T-cell (primary cell): ENCODE measurements at places on chromosomes 7 and 10. TPM values are rescaled to one million over a fixed set of nuclear protein-coding genes. Genes with fewer than 3 reads are reported as not detected.

The WEE2 gene
- total RNA-seq, result not detected

The CALN1 gene
- 0.05 TPM for total RNA-seq

The EIF5AL1 gene
- not detected for total RNA-seq

The NANOS1 gene
- total RNA-seq, result 0.43 TPM

The DYNC1I1 gene
- not detected for total RNA-seq

DNA sequence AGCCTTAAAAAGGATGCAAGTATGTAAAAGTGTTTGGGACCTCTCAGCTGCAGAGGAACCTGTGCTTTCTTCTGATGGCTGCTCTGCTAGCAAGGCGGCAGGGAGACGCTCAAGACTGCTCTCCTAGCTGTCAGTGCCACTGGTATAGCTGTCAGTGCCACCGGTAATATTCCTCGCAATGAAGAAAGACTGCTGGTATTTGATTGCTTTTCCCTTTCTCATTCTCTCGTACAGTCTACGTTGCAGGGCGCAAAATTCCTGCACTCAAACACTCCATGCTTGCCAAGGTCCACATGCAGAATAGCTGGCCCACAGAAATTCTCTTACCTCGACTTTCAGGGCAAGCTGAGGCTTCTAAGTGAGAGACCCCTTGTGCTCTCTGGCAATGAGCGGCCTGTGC, 432.6 kb upstream of the KLF6 start:
- DNase-seq, result no peak

DNA sequence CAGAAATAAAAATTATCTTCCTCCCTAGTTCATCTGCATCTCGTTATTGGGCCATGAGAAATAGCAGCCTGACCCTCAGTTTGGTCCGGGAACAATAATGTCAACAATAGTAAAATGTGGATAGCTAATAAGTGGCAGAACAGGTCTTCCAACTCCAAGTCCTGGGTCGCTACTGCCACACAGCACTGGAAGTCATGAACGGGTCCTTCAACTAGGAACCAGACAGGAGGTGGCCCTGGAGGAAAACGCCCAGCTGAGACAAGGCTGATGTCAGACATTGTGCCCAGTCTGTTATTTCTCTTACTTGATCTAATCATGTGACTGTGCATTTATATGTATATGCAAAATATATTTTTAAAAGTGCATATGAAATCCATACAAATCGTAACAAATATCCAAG, 51.8 kb downstream of the PYROXD2 start:
- DNase-seq, result no peak

- no peak for DNase-seq
Observed at GRCh38 chr10:118581340-118581739, 14.1 kb downstream of the PRLHR start.

- DNase-seq, result no peak
Observed at GRCh38 chr10:121696854-121697253, 98.6 kb upstream of the FGFR2 start.

DNA sequence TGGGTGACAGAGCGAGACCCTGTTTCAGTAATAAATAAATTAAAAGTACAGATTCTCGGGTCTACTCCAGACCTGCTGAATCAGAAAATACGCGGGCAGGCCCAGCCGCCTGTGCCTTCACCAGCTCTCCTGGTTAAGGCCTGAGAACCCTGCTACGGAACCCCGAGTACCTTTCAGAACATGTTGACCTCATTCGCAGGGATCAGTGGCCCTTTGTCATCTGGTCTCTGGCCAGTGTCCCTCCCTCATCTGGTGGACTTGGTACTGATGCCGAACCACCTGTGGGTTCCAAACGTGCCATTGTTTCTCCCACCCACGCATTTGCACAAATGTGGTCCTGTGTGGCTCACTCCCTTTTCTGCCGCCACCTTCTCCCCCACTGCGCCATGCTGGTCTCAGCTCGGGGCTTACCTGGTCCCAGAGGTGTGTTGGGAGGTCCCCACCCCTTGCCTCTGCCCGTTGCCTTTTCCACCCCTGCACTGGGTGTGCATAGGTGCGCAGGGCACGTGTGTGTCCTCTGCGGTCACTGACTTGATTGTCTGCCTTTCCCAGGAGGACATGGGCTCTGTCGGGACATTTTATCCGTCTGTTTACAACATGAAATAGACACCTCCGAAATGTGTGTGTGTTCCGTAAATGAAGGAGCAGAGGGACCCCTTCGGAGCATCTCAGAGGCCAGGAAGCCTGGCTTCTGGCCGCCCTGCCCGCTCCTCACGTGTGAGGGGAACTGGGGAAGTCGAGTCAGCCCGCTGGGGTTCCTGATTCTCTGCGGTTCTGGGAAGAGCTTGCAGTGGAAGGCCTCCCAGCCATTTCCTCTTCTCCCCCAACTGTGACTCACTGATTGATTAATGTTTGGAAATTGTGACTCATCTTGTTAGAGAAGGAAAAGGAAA, 135.2 kb downstream of the CUX1 start:
- DNase-seq, result no peak

DNA sequence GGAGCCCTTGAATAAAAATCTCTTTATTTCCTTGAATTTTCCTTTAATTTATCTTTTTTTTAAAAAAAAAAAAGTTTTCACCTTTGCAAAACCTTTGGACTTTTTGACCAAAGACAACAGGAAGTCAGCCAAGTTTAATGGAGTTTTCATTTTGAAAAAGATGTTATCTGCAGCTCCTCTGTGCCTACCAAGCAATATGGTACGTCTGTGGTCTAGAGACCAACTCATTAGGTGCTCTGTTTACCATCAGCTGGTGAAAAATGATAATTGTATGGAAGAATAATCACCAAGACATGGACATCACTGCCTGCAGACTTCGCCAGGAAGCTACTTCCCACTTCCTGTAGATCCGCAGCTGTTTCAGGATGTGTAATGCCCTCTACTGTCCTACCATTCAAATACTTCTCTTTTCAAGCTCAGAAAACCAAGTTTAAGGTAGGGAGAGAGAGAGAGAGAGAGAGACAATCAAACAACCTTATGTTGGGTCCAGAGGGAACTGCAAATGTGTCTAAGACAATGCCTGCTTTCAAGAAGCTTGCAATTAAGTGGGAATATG, 18.7 kb downstream of the PLXNA4 start:
- no peak for DNase-seq

DNA sequence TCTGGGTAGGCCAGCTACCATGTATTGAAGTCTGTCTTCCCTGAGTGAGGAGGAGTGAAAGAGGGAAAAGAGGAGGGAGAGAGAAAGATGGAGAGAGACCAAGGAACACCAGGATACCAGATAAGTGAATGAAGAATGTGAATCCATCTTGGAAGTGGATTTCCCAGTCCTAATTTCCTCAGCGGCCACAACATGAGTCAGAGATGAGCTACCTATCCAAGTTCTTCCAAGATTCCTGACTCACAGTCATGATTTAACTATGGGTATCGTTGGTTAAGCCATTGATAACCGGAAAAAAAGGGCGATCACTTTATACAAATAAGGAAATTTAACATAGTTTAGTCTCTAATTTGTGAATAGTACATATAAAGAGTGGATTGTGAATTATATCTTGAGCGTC, 561.8 kb downstream of the ATRNL1 start:
- no peak for DNase-seq

- DNase-seq, result no peak
Observed at GRCh38 chr7:6198689-6199595, 73.5 kb downstream of the CYTH3 start.

DNA sequence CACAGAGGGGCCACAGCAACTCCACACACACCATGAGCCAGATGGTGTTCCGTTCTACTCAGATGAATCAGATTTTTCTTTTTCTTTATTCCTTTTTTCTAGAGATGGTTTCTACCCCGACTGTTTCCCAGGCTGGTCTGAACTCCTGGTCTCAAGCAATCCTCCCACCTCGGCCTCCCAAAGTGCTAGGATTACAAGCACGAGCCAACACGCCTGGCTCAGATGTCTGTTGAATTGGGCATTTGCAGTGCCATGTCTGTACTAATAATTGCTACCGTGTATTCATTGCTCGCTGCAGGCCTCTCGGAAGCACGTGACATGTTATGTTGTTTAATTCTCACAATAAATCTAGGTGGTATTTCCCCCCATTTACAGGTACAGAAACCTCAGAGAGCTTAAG, 67.2 kb downstream of the RABGEF1 start:
- no peak for DNase-seq

GRCh38 chr7:77426521-77427051, 10.4 kb upstream of the GSAP start:
- DNase-seq, result no peak

- DNase-seq, result no peak
Observed at GRCh38 chr10:77641788-77642397, 4.3 kb upstream of the KCNMA1 start.

GRCh38 chr10:85152911-85153310, 824.5 kb downstream of the CCSER2 start:
- no peak for DNase-seq

DNA sequence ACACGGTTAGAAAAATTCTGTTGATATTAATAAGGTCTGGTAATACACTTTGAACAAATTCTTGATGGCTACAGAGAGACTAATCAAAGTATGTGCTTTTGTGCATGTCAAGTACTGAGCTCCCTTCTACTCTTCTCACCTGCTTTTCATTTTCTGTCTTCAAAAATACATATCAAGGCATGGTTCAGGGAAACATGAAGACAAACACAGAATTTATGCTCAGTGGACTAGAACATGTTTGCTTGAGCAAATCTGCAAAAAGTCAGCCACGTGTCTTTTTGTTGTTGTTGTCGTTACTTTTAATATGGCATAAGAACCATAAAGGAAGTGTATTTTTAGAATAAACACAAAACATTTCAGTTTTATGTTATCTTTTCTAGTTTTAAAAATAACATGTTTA, 21.9 kb downstream of the CDK13 start:
- no peak for DNase-seq

- no peak for DNase-seq
Observed at GRCh38 chr10:57823398-57823797, 444.3 kb downstream of the IPMK start.

- DNase-seq, result no peak
Observed at GRCh38 chr10:94038024-94038423, 44.3 kb downstream of the PLCE1 start.

GRCh38 chr10:70068925-70069324, 16.3 kb downstream of the MACROH2A2 start:
- no peak for DNase-seq

DNA sequence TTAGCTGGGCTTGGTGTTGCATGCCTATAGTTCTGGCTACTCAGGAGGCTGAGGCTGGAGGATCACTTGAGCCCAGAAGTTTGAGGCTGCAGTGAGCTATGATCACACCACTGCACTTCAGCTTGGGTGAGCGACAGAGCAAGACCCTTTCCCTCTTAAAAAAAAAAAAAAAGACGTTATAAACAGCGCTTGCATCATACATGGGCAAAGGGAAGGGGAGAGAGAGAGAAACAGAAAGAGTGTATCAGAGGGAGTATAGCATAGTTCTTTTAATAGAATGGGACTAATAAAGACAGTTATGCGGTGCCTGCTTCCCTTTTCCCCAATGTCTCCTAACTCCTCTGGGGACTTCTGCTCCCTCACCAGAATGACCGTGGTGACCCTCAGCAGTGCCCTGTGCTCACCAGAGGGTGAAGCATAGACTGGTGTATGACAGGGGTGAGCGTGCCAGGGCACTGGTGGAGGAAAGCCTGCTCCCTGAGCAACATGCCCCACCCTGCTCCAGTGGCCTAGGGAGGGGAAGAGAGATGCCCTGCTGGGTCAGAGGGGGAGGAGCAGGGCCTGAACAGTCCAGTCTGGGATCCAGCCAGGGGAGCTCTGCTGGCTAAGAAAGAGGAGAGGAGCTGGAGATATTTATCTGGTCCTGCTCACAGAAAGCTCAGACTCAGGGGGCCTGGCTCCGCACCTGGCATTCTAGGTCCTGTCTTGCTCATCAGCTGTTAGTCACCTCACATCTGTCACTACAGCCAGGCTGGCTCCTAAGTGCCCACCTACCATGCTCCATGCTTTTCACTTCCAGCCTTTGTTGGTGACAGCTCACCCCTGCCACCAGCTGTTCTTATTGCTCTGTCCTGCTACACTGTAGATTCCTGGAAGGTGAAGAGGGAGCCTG, 2.2 kb downstream of the PDZD7 start:
- no peak for DNase-seq

GRCh38 chr7:67105377-67105776, 108.7 kb downstream of the TYW1 start:
- DNase-seq, result no peak

DNA sequence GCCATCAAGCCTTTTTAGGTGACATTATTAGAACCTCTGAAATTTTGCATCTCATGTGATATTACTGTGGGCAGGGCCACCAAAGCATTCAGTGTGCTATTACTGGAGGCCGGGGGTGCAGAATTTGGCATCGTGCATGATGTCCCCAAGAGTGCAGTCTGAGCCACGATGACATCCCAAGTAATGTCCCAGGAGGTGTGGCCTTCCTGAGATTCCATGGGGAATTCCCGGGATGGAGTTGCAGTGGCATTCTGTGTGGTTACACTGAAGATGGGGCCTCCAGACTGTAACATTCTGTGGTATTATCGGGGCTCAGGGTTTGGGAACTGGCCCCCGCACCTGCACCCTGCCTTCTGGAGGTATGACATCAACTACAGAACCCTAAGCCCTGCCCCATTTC, 9.1 kb downstream of the LDB3 start:
- DNase-seq, result no peak

GRCh38 chr7:130669085-130669700, 645 bp upstream of the COPG2 start:
- no peak for DNase-seq

GRCh38 chr10:58278274-58278961, 9.5 kb downstream of the CISD1 start:
- no peak for DNase-seq

DNA sequence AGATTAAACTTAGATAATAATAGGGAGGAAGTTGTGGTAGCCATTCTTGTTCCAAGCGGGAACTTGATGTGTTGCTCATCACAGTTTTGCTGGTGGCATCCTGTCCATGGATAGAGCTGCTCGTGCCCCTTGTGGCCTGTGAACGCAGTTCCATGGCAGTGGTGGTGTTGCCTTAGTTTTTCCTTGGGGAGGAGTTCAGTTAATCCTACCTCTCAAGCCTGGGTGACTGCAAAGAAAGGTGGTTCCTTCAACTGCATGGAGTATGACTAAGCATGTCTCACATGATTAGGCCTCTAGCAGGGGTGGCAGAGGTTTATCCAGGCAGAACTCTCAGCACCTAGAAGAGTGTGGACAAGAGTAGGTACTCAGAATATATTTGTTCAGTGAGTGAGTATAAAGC, 99.7 kb downstream of the MAPK8 start:
- no peak for DNase-seq
